ENCODE measurements at places on chromosomes 5 and 9.

- no peak for DNase-seq
Measured at GRCh38 chr9:137445275-137445807, 4.2 kb upstream of the ENTPD8 start.

GRCh38 chr5:163563880-163564279 lies 58.5 kb downstream of the MAT2B start:
- no peak for DNase-seq

- no peak for DNase-seq
Measured at GRCh38 chr5:9324348-9325077, 221.4 kb downstream of the SEMA5A start.

- DNase-seq, result no peak
Measured at GRCh38 chr9:69221036-69221435, 47.0 kb downstream of the TJP2 start.

- DNase-seq, result no peak
Measured at GRCh38 chr5:103648086-103648485, 85.5 kb upstream of the NUDT12 start.

GRCh38 chr5:17763301-17763700 lies 129.0 kb downstream of the TAF11L14 start:
- DNase-seq, result no peak
